ENCODE measurements at places on chromosomes 5 and 9.
A peak's percentile ranks its signal among the peaks of the same experiment; 100 is the strongest.

DNA sequence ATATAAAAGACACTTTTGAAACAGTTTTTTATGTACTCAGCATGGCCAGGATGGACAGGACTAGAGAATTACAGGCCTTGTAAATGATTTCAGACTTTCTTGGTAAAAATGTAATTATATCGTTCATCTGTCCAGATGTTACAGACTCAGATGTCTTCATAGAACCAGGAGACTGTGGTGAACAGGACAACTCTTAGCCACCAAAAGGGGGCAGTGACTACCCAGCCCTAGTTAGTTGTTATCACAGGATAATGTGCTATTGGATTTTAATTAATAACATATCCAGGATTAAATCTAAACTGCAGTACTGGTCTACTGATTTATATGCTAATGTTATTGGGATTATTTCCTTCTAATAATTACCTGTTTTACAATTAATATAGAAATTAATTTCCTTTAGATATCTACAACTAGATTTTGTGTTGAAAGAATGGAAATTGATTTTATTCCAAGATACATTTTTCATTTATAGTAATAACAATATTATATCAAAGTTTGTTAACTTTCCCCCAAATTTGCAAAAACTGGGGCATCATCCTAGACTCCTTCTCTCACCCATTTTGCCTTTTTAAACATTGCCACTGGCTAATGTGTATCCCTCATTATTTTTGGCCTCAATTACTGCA lies 99.4 kb downstream of the MTREX start:
- no peak for DNase-seq

DNA sequence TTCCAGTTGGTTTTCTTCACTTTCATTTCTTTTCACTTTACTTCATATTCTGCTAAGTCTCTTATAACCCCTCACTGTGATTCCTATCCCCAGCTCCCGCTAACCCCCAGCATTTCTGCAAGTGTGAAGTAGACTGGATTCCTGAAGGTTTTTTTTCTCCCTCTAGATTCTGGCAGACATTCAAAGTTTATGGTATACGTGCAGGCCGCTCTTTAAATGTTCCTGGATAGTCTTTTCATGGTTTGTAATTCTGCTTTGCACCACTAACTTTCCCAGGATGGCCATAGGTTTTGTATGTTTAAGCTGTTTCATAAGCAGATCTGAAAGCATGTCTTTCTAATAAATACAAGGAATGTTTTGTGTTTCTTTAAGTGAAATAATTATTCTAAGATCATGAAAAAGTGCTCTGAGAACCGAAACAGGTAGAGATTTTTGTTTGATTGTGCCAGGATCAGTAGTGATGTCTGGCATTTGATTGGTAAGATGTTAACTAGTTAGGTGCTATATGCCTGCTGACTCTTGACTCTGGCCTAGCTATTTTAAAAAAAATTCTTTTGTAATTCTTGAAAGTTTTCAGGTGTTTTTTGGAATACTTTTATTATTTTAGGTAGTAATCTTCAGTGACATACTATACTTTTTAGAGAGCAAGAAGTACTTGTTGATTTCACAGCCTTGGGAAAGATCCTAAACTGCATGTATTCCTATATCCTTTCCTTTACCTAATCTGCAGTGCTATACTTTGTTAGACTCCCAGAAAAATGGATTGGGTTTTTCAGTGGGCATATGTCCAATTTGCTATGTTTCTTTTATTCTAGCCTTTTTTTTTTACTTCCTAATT lies 29.7 kb downstream of the CNOT6 start:
- DNase-seq = no peak

DNA sequence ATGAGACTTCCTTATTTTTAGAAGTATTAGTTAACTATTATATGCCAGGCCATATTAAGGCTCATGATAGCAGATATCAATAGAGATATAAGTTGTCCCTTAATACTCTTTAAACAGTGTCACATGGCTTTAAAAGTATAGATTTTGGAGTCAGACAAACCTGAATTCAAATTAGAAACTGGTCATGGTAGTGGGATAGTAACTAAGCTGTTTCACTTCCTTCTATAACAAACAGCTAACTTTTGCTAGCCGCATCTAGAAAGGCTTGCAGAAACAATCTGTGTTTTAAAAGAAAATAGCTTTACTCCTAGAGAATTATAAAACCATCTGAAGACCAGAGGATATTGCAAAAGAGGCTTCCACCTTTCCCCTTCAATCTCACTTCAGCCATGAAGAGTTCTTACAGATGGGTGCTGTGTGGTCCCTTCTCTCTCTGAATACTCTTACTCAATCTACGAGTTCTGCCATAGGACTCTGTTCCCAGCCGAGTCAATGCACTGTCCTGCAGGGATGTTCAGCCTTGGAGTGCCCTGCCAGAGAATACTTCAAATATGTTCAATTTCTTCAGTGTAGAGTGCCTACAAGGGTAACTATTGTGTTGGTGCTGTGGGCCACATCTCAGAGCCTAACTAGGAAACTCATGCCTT lies 810.2 kb downstream of the EFNA5 start:
- DNase-seq = no peak

GRCh38 chr9:94904806-94905205 lies 178.3 kb downstream of the AOPEP start:
- DNase-seq = no peak

DNA sequence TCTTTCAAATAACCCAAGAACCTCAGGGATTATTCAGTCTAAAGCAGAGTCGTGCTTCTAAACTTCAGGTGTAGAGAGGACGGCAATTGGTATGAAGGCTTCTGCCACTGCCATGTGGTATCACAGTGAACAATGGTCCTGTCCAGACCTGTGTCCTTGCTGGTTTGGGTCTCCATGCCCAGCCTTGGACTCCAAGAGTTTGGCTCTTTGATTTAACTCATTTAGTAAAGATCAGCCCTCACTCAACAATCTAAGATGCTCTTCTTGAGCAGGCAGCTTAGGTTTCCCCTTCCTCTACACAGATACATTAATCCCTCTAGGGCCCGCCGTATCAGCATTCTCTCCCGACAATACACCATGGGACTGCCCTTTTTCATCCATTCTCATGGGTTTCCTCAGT lies 518.0 kb downstream of the RAB3C start:
- no peak for DNase-seq

DNA sequence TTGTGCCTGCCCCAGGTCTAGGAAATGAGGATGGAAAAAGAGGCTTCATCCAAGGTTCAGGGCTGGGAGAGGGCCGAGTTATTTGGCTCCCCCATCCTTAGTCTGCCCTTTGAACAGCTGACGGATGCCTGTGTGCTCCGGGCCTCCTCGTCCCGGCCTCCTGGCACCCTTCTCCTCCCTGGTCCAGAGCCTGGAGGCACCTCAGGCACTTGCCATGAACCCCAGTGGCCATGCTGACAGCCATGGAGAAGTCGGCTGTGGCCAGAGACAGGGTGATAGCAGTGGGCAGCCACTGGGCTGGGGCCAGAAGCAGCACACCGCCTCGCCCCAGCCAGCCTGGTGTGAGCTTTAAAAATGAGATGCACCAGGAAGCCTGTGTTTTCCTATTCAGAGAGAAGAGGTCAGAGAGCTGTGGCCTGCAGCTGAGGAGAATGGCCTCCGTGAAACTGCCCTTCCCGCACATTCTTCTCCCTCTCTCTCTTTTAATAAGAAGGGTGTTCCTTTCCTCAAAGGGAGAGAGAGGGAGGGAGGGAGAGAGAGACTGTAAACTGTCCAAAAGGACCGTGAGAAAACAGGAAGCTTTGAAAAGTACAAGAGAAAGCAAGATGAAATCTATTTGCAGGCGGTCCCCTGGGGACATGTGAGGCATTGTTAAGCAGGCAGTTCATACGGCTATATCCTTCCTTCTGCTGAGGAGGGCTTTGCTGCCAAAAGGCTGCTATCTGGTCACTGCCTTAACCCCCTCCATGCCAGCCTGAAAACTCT lies 55.3 kb downstream of the ZNF366 start:
- peak; percentile 52 for DNase-seq

GRCh38 chr9:136901516-136902258 lies 15.4 kb downstream of the TRAF2 start:
- peak; percentile 59 for DNase-seq

DNA sequence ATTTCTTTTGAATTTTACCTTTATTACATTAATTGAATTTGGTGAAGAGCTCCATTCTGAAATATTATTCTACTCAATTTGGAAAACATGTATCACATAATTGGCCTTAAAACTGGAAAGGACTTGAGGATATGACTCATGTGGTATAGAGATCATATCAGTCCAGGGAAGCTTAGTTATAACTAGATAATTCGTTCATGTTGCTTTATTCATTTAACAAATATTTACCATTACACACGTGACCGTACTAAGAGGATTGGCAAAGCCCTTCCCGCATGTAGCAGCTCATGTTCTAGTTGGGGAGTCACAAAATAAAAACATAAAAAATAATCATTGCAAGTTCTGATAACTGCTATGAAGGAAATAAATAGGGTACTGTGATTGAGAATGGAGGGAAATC lies 1816.5 kb downstream of the MAT2B start:
- DNase-seq = no peak

GRCh38 chr9:114156657-114157421 lies 1.5 kb downstream of the COL27A1 start:
- no peak for DNase-seq

DNA sequence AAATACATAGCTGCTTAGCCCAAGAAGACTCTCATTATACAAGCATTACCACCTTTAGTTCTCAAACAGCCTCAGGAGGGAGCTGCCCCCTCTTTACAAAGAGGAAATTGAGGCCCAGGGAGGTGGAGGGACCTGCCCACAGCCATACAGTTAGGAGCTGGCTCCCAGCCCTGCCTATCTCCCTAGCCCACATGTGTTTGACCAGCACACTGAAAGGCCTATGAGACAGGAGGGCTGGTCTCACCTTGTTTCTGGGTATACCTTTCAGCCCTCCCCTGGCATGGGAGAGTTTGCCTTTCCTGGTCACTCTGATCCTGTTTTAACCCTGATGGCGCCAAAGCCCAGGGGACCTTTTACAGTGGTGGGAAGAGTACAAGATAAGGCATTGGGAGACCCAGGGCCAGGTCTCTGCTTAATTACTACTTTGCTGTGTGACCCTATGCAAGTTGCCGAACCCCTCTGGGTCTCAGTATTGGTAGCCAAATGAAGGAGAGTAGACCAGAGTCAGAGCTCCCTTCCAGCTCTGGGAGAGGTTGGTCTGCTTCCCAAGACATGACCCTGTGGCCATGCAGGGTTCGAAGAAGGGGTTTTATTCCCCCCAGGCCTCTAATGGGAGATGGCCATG lies 60.9 kb upstream of the RPL26L1 start:
- DNase-seq = no peak

DNA sequence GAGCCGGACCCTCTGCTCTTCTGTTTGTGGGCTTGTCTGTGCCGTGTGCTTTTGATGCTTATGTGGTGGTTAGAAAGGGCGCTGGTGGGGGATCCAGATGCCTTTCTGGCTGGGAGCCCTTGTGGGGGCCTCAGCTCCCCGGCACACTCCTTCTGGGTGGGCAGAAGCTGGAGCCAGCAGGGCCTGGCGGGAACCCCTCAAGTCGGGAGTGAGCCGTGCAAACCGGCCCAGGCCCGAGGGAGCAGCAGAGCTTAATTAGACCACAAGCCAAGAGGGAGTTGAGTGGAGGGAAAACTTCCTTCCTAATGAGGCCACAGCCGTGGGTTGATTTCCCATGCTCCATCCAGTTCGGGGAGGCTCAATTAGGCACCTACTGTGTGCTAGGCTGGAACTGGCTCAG lies 76.0 kb upstream of the RNU6ATAC start:
- no peak for DNase-seq

- no peak for DNase-seq
Measured at GRCh38 chr5:59189472-59190244, 606.8 kb downstream of the RAB3C start.

GRCh38 chr5:74198156-74198555 lies 442.4 kb downstream of the ENC1 start:
- no peak for DNase-seq

GRCh38 chr5:135127439-135128240 lies 93.6 kb upstream of the PITX1 start:
- DNase-seq = no peak

GRCh38 chr5:66560371-66560770 lies 35.8 kb upstream of the MAST4 start:
- DNase-seq = no peak

DNA sequence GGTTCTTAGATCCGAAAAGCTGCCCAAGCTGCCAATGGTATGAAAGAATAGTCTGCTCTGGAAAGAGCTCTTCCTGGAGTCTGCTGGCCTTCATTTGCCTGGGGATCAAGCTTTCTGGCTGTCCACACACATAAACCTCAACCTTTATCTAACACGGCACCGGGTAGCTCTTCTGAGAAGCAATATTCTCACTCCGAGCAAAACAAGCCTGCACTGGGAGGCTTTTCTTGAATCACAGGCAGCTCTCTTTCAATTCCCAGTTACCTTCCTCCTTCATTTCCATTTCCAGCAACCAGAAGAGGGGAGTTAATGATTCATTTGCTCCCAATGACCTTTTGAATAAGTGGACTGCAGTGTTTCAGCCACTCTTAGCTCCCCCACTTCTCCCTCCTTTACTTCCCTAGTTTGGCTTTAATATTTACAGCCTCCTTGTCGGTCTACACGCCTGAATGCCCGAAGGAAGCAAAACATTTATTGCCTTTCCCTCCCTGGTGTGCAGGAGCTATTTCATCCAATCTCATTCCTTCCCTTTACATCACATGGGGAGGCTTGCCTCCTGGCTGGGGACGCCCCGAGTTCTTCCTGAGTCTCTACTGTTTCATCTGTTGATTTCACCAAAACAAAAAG lies 187.1 kb downstream of the ARHGEF28 start:
- DNase-seq = no peak

DNA sequence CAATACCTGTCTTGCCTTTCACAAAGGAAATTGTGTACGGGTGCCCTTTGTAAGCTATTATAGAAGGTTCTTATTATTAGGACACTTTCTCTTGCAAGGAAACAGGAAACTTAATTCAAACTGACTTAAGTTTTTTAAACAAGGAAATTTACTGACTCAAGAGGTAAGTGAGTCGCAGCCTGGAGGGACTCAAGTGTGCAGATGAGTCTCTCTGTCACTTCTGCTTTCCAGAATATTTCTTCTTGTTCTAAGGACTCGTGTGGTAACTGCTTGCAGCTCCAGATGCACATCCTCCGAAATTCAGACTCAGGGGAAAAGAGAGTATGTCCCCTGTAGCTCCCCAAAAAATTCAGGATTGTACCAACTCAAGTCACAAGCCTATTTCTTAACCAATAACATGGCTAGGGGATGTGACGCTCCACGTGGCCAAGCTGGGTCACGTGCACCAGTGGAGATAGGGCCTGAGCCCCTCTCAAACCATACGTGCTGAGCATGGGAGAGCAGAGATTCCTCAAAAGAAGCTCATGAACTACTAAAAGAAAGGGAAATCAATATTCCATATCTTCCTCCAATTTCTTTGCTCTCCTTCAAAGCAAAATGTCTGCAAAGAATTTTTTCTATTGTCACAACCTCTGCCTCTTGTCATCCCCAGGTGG lies 49.2 kb upstream of the ERCC6L2 start:
- no peak for DNase-seq

Data from GM18507 (cell line).